ENCODE measurements at places on chromosomes 16 and 17.

GRCh38 chr17:39820541-39820940 lies 43.6 kb downstream of the IKZF3 start:
- no peak for DNase-seq

DNA sequence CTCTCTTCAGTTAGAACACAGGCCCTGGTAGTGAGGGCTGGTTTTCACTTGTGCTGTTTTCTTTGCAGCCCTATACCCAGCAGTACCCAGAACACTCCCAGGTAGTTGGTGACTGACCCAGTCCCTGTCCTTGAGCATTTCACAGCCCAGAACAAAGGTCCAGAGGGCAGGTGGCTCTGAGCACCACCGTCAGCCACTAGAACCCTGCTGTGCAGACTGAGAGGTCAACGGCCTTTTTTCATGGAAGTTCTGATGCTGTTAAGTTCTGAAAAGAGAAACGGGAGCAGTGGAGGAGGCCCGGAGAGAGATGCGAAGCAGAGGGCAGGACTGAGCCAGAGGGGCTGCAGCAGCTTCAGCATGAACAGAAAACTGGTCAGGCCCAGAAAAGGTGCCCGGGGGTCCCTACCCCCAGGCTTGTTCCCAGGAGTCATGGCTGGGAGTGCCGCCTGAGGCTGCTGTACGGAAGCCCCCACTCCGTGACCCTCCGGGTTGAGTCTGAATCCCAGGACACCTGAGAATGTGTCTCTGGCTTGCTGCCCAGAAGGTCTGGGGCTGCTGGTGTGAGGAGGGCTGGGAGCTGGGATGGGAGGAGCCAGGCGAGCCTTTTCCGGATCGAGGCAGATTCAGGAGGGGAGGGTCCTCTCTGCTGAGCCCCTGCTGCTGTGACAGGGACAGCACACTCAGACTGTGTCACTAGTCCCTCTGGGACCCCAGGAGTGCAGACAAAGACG lies 8.7 kb downstream of the ZNF276 start:
- no peak for DNase-seq

DNA sequence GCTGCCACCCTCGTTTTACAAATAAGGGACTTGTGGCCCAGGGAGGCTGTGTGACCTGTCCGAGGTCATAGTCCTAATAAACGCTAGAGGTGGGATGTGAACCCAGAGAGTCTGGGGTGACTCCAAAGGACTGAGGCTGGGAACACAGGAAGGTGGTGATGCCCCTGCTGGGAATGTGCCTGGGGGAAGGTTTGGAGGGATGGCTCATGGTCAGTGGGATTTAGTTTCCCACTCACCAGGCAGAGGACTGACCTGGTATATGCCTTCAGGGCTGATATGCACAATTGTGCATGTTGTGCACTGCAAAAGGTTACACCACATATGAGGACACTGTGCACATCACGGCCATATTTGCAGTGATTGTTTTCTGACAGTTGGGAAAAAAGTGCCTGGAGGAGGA lies 13.9 kb upstream of the WNT9B start:
- no peak for DNase-seq

GRCh38 chr16:54822492-54822891 lies 108.2 kb upstream of the IRX5 start:
- no peak for DNase-seq

- DNase-seq, result no peak
Observed at GRCh38 chr17:40735016-40735415, 20.1 kb downstream of the KRT25 start.

- no peak for DNase-seq
Observed at GRCh38 chr16:6146874-6147425, 1049.4 kb upstream of the EEF2KMT start.

DNA sequence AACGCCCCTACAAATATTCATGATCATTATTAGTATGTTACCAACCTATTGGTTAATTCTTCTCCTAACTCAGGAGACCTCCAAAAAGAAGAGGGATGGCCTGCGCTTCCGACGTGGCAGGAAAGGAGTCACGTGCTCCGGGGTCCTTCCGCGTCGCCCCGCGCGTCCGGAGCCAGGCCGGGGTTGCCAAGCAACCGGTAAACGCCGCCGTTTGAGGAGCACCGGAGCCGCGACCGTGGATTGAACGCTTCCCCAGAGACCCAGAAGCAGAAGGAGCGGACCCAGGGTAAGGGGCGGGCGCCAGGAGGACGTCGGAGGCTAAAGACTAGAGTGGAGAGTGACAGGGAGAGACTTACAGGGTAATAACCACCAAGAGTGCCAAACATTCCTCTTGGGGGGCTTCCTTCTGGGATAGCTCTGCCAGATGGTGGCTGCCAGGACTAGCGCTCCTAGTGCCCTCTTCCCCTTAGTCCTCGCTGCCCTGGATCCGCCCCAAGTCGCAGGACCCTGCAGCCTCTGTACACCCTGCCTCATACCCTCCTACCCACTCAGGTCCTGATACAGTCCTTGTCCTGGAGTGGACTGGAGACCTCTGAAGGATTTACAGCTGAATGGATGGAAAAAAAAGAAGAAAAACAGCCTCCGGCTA lies at the start of gene DNAI2:
Gene DNAI2, plus strand, starts transcription at position 175 of the 649 bp plus-strand sequence. CDS start 7,584 bp downstream, outside the sequence.
- DNase-seq, result no peak
